Tibial nerve (tissue), 4 donors: ENCODE measurements at places on chromosomes 16 and 17. TPM values are rescaled to one million over a fixed set of nuclear protein-coding genes. Genes with fewer than 3 reads are reported as not detected.

DNA sequence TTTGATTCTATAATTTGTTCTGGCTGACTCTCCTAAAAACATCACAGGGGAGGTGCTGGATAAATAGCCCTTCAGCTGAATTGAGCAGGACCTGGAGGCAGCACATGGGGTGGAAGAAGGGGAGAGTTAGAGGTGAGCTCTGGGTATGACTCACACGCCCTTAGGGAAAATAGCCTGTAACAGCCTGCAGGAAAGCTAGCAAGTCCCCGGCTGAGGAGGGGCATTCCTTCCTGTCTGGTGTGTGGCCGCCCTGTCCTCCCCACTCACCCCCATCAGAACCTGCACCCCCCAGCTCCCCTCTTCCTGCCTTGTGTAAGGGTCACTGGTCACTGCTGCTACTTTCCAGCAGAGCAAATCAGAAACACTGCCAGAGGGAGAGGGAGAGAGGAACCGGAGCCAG is 187.4 kb downstream of the C16orf95 start:
- no peaks in the 10 kb centered on the region for H3K36me3 ChIP-seq
- no peaks in the 10 kb centered on the region for H3K27me3 ChIP-seq
- no peaks in the 10 kb centered on the region for H3K4me1 ChIP-seq
- H3K4me3 ChIP-seq: no peak overlapping the region
- DNase-seq: peak; percentile 19

The KCNJ12 gene
- 0.84 TPM for total RNA-seq

DNA sequence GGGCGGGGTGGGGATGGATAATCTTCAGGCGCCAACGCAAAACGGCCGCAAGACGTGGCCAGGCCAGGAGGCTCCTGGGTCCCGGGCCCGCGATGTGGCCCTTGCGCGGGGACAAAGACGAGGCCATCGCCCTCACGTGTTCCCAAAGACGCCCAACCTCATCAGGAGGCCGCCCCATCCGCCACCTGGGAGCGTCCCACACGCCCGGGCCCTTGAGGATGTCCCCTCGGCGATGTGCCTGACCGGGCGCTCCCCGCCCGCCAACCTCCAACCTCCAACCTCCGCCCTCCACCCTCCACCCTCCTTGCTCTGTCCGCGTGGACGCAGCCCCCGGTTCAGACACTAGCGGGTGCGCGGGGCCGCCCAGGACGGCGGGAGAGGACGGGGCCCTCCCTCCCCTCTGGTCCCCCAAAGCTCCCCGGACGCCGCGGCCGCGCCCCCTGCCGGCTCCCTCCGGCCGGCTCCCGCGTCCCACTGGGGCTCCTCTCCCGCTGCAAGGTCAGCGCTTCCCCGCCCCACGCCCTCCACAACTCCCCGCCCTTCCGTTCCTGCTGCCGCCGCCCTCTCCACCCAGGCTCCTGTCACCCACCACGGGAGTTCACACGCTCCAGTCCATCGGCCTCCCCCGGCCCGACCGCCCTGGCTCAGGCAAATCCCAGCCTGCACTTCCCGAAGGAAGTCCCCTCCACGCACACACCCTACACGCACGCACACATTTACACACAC is 250.8 kb upstream of the RPL38 start:
- H3K4me3 ChIP-seq: peak overlapping the region; percentile 39
- H3K4me1 ChIP-seq: no peaks in the 10 kb centered on the region
- peaks cover 30% of the 10 kb centered on the region for H3K27me3 ChIP-seq
- H3K36me3 ChIP-seq: no peaks in the 10 kb centered on the region
- no peak overlapping the region for H3K27ac ChIP-seq

GRCh38 chr17:60091908-60092331 is 13.2 kb upstream of the HEATR6 start:
- H3K4me1 ChIP-seq: peaks cover 7% of the 10 kb centered on the region
- H3K36me3 ChIP-seq: no peaks in the 10 kb centered on the region
- H3K27me3 ChIP-seq: no peaks in the 10 kb centered on the region
- H3K4me3 ChIP-seq: no peak overlapping the region
- H3K27ac ChIP-seq: peak overlapping the region; percentile 36

- DNase-seq: no peak
- no peaks in the 10 kb centered on the region for H3K27me3 ChIP-seq
- H3K27ac ChIP-seq: no peak overlapping the region
- H3K4me3 ChIP-seq: no peak overlapping the region
- H3K36me3 ChIP-seq: no peaks in the 10 kb centered on the region
Measured at GRCh38 chr16:63372283-63372682, 1336.0 kb upstream of the CDH8 start.

The ABCA5 gene
- 63.8 TPM for total RNA-seq

The PRKCB gene
- 4.8 TPM for total RNA-seq

- no peak overlapping the region for H3K27ac ChIP-seq
- H3K36me3 ChIP-seq: no peaks in the 10 kb centered on the region
- H3K27me3 ChIP-seq: no peaks in the 10 kb centered on the region
- no peak for DNase-seq
- no peaks in the 10 kb centered on the region for H3K4me1 ChIP-seq
Measured at GRCh38 chr17:74962622-74963394, 9.8 kb downstream of the HID1 start.

DNA sequence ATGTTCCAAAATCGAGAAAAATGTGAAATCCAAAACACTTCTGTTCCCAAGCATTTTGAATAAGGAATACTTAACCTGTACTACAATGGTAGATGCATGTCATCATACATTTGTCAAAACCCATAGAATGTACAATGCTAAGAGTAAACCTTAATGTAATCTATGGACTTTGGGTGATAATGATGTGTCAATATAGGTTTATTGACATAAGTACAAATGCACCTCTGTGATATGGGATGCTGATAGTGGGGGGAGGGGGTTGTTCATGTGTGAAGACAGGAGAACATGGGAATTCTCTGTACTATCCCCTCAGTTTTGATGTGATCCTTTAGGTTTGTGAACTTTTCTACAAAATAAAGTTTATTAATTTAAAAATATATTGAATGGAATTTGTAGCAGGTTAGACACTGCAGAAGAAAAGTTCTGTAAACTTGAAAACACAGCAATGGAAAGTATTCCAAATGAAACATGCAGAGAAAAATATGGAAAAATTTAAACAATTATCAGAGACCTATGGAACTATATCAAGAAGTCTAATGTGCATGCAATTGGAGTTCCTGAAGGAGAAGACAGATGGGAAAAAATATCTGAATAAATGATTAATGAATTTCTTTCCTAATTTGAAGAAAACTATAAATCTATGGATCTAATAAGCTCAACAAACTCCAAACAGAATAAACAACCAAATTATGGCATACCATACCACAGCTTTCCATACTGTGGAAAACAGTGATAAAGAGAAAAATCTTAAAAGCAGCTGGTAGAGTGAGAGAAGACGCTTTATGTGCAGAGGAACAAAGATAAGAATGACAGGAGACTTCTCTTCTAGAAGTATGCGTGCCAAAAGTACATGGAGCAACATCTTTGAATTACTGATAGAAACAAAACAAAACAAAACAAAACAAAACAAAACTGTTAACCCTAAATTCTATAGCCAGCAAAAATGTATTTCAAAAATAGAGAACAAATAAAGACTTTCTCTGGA is 34.7 kb upstream of the MSI2 start:
- H3K4me1 ChIP-seq: no peaks in the 10 kb centered on the region
- no peak overlapping the region for H3K27ac ChIP-seq
- H3K27me3 ChIP-seq: no peaks in the 10 kb centered on the region
- H3K4me3 ChIP-seq: no peak overlapping the region
- no peak for DNase-seq

The ATP2A1 gene
- total RNA-seq: 0.20 TPM

The LGALS3BP gene
- 392 TPM for total RNA-seq

DNA sequence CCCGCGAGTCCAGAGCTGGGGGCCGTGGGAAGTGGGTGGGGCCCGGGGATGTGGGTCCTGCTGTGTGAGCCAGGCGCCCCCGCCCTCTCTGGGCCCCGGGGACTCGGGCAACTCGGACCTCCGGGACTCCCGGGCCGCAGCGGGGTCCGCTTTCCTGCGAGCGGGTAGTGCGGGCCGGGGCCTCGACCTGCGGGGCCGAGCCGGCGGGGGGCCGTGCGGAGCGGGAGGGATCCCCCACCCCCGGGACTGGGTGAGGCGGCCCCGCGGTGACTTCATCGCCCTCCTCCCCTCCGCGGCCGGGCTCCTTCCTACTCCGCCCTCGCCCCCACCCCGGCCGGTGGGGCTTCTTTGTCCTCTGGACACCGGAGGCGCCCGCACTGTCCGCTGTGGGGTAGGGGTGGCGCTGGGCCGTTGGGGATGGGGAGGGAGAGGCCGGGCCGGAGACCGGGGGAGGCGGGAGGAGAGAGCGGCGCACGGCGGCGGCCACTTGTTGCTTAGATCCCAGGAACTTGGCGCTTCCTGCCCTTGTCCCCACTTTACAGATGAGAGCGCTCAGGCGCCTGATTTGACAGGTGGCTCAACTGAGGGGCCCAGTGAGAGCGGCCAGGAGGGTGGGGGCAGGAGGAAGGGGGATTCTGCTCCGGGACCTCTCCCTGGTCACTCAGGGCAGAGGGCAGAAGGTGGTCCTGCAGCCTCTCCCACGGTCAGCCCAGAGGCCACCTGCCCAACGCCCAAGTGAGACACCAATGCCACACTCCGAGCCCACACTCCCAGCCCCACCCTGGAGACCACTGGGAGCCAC is 874 bp downstream of the CMTM3 start:
- peak overlapping the region; percentile 99 for H3K4me3 ChIP-seq
- peak overlapping the region; percentile 95 for H3K27ac ChIP-seq
- H3K27me3 ChIP-seq: no peaks in the 10 kb centered on the region
- H3K36me3 ChIP-seq: no peaks in the 10 kb centered on the region
- H3K4me1 ChIP-seq: peaks cover 15% of the 10 kb centered on the region

DNA sequence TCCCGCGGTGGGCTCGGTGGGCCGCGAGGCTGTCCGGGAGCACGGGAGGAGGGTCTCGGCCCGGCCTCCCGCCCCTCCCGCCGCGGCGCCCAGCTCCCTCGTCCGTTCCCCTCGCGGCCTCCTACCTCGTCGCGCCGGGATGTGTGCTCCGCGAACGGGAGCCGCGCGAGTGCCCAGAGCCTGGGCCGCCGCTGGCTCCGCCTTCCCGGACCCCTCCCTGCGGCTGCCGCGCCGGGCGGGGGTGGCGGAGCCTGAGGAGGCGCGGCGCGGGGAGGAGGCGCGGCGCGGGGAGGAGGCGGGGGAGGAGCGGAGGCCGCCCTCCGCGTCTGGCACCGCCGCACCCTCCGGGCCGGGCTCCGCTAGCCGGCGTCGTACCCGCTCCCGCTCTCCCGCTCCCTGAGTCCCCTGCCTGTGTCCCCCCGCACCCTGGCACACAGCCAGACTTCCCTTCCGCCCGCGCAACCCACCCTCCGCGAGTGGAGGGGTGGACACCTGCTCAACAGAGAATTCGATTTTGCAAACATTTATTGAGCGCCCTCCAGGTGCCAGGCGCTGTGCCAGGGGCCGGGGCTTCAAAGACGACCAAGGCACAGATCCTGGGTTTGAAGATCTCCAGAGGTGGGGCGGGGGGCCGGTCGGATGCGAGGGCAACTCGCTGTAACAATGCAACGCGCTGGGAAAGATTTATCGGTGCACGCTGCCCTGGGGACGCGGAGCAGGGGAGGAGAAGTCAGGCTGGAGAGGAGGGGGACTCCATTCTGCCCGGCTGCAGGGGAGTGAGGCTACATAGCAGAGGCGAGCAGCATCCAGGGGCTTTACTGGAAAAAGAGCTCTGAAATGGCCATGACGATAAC is at the start of gene MPP3:
TSS of gene MPP3 (minus strand) at position 171 of the 854 bp plus-strand sequence. CDS start 1,240 bp downstream, outside the sequence.
- no peaks in the 10 kb centered on the region for H3K27me3 ChIP-seq
- H3K27ac ChIP-seq: peak within 1 kb of the TSS; percentile 52
- peaks cover 12% of the 10 kb centered on the region for H3K4me1 ChIP-seq
- DNase-seq: peak; percentile 16
- H3K36me3 ChIP-seq: no peaks in the 10 kb centered on the region

GRCh38 chr16:69112285-69113129 is 7.1 kb downstream of the HAS3 start:
- no peaks in the 10 kb centered on the region for H3K4me1 ChIP-seq
- H3K27me3 ChIP-seq: peaks cover 7% of the 10 kb centered on the region
- peak; percentile 32 for DNase-seq
- H3K36me3 ChIP-seq: no peaks in the 10 kb centered on the region
- no peak overlapping the region for H3K4me3 ChIP-seq

DNA sequence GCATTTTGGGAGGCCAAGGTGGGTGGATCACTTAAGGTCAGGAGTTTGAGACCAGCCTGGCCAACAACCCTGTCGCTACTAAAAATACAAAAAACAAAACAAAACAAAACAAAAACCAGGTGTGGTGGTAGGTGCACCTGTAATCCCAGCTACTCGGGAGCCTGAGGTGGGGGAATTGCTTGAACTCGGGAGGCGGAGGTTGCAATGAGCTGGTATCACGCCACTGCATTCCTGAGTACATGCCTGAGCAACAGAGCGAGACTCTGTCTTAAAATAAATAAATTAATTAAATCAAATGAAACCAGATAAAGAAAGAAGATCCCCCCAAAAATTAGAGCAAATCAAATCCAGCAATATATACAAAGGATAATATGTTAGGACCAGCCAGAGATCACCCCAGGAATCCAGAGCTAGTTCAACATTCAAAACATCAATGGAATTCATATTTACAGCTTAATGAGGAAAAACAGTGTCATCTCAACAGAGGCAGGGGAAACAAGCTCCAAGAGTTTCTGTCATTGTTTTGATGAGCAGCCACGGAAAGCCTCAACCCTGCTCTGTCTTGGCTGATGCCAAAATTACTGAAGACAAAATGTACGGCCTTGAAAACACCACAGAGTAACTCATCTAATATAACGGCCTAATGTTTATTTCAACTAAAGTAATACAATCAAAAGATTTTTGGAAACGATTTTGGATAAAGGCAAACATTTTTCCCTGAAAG is 3.7 kb downstream of the PEMT start:
- H3K36me3 ChIP-seq: no peaks in the 10 kb centered on the region
- no peaks in the 10 kb centered on the region for H3K27me3 ChIP-seq
- no peak for DNase-seq

DNA sequence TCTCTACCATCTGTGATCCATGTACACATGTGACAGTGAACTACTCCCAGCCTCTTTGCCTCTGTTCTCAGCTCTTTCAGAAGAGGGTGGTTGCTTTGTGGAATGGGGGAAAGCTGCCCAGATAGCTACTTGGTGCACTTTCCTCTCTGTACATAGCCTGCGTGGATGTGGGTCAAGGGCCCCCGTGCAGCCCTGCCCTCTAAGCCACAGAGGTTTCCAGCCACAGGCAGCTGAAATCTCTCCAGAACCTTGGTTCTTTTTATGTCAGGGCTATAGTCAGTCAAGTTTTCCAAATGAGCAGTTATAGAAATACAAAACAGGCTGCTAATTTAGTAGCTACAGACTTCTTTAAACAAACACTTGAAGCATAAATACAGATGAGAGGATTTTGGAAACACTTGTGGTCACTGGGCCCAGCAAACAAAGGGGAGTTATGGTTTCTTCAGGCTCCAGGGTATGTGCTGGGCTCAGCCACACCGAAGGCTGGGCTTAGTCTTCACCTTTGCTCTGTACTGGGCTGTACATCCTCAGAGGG is 199.7 kb upstream of the ASIC2 start:
- no peaks in the 10 kb centered on the region for H3K4me1 ChIP-seq
- no peak overlapping the region for H3K4me3 ChIP-seq
- H3K27me3 ChIP-seq: no peaks in the 10 kb centered on the region
- DNase-seq: no peak
- no peak overlapping the region for H3K27ac ChIP-seq

GRCh38 chr16:3327514-3327913 is 22.2 kb downstream of the ZNF75A start:
- no peak overlapping the region for H3K27ac ChIP-seq
- no peak for DNase-seq
- no peaks in the 10 kb centered on the region for H3K27me3 ChIP-seq
- H3K36me3 ChIP-seq: no peaks in the 10 kb centered on the region
- no peak overlapping the region for H3K4me3 ChIP-seq
